COLO829 (cell line): ENCODE measurements at places on chromosomes 2 and 18.

DNA sequence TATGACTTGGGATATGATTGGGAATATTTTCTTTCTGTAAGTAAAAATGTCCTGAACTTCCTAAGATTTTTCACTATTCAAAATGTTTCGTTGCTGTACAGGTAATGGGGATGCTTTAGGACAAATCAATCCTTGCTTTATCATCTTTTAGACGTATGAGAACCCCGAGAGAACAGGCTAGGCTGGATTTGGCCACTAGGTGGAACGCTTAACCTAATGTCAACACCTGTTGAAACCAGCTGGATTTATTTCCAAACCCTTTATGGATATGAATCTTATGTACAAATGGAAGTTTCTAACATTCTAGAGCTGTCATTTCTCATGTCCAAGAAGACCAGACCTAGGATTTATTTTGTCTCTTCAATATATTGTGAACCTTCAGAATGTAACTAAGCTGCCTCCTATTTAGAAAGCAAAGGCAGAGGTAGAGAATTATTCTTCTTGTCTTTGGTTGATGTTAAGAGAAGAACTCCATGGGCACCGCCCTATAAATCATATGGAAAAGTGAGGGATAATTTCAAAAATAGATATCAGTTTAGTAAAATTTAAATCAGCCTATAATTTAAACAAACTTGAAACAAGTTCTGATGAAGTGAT, 96.7 kb downstream of the PMAIP1 start:
- DNase-seq = peak; percentile 44

DNA sequence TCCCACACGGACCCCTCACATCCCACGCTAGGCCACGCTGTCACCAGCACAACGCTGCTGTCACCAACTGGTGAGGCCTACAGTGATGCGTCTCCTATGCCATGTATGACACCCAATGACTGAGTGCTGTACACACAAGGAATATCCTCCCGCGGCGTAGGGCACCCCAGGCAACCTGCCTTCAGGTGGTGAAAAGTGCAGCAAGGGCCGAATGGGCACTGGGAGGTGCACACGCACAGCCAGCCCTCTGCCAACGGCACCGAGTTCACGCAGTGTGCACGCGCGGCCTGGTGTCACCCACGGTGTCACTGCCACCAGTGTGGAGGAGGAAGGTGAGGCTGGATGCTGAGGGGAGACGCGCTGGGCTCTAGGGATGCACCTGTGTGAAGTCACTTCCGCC, 4.5 kb downstream of the HS1BP3 start:
- no peak for DNase-seq

- DNase-seq = no peak
These were observed 38.0 kb downstream of the RHBDD1 start for GRCh38 chr2:226873826-226874225.

DNA sequence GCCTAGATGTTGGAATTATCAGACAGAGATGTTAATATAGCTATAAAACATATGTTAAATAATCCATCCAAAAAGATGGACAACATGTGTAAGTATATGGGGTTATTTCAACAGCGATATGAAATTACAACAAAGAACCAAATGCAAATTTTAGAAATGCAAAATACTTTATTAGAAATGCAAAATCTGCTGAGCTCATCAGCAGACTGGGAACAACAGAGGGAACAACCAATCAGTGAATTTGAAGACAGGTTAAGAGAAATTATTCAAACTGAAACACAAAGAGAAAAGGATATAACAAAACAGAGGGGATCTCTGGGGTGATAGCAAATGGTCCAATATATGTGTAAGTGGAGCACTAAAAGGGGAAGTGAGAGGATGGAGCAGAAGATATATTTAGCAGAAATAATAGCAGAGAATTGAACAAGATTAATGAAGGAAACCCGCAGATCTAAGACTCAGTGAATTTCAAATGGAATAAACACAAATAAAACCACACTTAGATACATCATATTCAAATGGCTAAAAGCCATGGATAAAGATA, 13.5 kb upstream of the HS6ST1 start:
- DNase-seq = no peak

DNA sequence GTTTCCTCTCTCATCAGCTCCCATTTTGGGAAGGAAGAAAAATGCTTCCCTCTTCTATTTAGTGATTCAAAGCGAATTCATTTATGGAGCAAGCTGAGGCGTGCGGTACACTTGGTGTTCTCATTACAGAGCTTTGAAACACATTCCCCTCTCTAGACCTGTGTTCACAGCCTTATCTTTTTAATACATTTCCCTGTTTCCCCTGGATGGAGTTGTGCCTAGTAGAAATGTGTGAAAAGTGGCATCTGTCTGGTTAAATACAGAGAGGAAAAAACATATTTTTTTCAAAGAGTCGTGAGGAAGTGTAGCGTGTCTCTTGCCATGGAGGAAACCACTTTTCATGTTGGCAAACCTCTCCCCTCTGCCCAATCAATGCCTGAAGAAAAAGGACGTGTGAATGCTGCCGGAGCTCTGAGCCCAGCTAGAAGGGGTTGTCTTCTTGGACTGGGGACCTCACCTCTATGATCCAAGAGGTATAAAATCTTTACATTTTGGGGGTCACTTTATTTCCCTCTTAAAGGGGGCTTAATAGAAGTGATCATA, 52.4 kb downstream of the DPP4 start:
- no peak for DNase-seq
